Naive thymus-derived CD8-positive, alpha-beta T cell (primary cell): ENCODE measurements at places on chromosomes 13 and 19.

- no peak for DNase-seq
Observed at GRCh38 chr19:51029718-51030117, 3.3 kb upstream of the KLK11 start.

- no peak for DNase-seq
Observed at GRCh38 chr19:15180451-15181390, 20.1 kb downstream of the NOTCH3 start.

- DNase-seq = no peak
Observed at GRCh38 chr13:33649212-33649878, 168.6 kb upstream of the RFC3 start.

DNA sequence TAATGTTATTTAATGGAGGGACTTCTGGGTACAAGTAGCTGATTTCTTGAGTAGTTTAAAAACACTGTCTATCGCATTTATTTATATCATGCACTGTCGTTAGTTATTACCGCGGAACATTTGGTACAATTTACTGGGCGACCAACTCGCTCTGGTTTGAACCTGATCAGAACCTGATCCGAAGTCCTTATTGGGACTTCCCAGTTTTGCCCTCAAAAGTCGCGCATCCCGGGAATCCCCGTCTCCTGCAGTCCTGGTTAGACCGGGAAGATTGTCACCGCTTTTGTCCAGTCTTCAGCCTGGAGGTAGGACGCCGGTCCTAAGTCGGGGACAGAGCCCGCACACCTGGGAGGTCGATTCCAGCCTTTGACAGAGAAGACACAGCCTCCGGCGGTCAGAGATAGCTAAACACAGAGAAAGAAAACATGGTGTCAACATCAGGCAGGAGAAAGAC, 694 bp downstream of the CLN5 start:
- DNase-seq = peak; percentile 17

DNA sequence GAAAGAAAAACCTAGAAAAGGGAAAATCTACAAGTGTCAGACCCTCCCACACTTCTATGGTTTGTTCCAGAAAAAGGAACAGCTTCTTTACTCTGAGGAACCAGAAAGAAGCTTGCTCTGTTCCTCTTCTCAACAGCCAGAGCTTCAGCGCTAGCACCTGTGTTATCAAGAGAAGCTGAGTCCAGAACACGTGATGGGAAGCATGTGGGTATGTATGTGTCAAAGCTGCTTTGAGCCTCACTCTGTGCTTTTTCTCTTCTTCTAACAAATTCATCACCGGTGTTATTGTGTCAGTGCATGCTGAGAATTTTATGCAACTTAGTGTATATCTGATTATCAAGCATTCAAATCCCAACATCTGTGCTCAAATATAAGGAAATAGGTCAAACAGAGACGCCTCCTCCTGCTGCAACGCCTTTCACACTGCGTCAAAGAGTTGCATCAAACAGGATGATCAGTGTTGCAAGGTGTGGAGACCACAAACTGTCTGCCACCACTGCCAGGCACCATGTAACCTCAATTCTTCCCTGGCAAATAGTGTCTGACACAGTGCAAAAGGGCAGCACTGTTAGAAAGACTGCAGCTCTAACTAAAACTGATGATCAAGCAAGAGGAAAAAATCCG, 83.9 kb downstream of the LRRC63 start:
- DNase-seq = peak; percentile 87

DNA sequence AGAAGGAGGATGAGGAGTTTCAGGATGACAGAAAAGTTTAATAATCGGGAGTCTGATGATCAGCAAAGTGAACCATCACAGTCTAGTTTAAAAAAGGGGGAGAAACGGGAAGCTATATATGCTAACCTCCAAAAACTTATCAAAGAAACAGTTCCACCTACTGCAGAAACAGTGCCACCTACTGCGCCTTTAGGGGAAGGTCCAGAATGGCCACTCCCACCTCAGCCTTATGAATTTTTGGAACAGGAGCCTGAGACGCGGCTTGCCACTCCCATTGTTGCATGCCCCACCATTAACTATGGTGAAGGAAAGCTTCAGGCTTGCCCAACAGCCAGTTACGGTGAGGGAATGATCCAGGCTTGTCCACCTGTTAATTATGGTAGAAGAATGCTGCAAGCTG, 929.0 kb downstream of the SLITRK6 start:
- no peak for DNase-seq

DNA sequence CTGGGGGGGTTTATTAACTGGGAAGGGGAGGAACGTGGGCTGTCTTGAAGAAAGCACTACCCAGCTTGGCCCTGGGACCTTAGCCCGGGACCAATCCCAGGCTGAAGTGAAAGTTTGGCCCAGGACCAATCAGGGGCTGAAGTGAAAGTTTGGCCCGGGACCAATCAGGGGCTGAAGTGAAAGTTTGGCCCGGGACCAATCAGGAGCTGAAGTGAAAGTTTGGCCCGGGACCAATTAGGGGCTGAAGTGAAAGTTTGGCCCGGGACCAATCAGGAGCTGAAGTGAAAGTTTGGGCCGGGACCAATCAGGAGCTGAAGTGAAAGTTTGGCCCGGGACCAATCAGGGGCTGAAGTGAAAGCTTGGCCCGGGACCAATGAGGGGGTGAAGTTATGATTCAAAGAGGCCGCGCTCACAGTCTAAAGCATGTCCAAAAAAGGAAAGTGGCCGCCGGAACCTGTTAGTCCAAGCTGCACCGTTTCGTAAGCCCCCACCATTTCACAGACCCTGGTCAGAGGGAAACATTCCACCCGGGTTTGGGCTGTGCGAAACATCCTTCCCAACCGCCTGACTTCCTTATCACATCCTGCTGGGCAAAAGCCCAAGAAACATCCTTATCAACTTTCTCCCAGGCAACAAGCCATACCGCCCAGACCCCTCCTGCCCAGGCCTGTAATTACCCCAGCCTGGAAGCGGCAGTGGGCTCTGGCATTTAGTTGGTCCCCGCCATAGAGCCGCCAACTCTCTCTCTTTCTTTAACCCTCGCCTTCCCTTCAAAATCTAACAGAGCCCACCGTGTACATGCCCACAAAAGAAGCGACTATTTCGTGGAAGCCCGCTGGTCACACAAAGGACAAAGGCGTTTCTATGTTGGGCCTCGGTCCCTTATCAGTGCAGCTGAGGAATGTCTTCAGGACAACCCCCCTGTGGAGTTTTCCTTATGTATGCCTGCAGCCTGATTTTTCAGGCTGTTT, 1.1 kb downstream of the ZNF850 start:
- DNase-seq = no peak
